BE2C (cell line): ENCODE measurements at places on chromosomes 16 and 17.

GRCh38 chr16:88826070-88826840, 14.5 kb upstream of the APRT start:
- no peak for DNase-seq

GRCh38 chr17:60887614-60888028, 210.0 kb downstream of the BCAS3 start:
- no peak for DNase-seq

DNA sequence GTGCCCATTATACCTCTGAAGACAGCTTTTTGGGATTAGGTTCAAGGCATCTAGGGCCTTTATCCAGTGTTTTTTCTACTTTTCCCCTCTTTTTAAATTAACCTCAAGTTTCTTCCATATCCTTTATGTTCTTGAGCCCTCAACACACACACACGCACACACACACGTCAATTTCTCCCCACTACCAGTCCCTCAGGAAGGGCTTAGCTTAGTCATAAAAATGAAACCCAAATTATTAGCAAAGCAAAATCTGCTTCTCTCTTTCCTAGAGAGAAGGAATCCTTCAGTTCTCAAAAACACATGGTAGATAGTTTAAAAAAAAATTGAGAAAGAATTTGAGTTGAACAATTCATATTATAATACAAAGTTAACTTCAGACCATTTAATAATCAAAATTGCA, 401.1 kb downstream of the XYLT1 start:
- no peak for DNase-seq

- DNase-seq = peak; percentile 74
These were observed at the start of gene RPRML for GRCh38 chr17:46979147-46979863. TSS of gene RPRML (minus strand) at chr17:46979253. CDS start at chr17:46979007, 246 bp downstream.

DNA sequence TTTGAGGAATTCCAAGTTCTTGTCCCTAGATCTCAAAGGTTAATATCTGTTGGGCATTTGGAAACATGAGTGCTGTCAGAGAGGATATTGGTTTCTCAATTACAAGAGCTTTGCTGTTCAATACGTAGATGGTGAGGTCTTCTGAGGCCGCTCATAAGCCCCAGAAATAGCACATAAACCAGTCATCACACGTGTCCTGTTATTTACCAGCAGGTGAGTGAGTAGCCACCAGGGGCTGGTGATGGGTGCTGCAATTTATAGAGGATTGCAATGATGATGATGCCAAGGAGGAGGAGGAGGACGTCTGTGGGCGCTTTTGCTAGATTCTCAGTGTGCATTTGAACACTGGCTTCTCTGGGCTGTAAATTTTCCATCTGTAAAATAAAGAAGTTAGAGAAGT, 89.0 kb downstream of the SALL1 start:
- DNase-seq = no peak

GRCh38 chr17:14775731-14776492, 475.0 kb downstream of the HS3ST3B1 start:
- DNase-seq = no peak

- peak; percentile 100 for DNase-seq
These were observed 16.5 kb downstream of the ADAM11 start for GRCh38 chr17:44775136-44775837.
